ENCODE measurements at places on chromosomes 5 and 9. TPM values are rescaled to one million over a fixed set of nuclear protein-coding genes. Genes with fewer than 3 reads are reported as not detected.

DNA sequence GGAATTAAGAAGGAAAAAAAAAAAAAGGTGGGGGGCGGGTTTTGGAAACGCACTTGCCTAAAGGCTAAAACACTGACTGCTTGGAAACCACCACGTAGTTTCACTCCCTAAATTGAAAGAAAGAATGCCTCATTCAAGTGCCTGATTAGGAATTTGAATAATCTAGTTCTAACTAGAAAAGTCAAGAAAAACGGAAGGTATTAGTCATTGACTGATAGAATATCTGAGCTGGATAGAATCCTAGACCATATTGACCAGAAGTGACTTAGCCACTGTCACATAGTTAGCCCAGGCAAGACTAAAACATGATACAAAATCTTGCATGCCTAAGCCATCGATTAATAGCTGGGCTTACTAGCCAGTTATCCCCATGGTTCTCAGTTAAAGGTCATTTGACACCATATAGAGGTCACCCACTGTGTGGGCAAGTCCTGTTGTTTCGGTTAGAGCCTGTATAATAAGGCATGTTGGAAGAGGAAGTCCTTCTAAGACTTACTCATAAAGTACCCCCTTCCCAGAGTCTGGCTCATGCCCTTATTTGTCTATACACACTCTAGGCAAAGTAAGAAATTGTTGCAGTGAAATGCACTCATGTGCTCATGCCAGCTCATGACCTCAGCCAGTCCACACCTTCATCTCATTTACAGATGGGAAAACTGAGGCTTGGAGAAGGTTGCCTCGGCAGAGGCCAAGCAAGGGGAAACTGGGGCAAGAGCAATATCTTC lies 40.2 kb downstream of the SH3RF2 start:
- H3K27ac ChIP-seq = no peak overlapping the region
- no peaks in the 10 kb centered on the region for H3K4me1 ChIP-seq
- no peaks in the 10 kb centered on the region for H3K36me3 ChIP-seq

GRCh38 chr5:54573812-54574489 lies 56.4 kb downstream of the SNX18 start:
- no peak overlapping the region for H3K4me3 ChIP-seq
- no peaks in the 10 kb centered on the region for H3K4me1 ChIP-seq
- no peak overlapping the region for H3K27ac ChIP-seq
- no peaks in the 10 kb centered on the region for H3K36me3 ChIP-seq

DNA sequence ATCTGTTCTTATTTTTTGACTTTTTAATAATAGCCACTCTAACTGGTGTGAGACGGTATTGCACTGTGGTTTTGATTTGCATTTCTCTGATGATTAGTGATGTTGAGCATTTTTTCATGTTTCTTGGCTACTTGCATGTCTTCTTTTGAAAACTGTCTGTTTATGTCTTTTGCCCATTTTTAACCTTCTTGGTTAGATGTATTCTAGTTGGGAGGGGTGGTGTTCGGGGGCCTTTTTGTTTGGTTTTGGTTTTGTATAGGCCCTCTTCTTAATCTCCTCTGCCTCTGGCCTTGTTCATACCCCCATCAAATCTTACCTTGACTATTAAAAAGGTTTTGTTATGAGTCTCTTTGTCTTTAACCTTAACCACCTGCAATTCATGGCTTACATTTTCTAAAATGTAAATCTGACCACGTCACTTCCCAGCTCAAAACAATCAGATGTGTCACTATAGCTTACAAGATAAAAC lies 107.8 kb upstream of the NR4A3 start:
- H3K27ac ChIP-seq = no peak overlapping the region
- H3K27me3 ChIP-seq = no peaks in the 10 kb centered on the region
- H3K4me3 ChIP-seq = no peak overlapping the region
- DNase-seq = no peak

DNA sequence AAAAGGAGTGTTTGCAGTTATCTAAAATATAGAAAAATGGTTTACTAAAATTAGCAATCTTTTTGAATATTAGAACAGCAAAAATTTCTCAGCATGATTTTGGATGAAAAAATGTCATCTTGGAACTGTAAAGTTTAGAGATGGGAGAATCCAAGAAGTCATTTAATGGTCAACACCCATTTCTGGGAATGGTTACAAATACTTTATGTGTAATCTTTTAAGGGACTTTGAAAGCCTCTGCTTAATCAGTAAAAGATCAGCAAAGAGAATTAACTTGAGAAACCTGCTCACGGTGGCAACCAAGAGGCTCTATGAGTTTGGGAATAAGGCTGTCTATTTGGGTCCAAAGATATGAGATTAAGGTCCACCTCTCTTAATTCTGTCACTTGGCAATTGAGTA lies 13.0 kb downstream of the C1QTNF3 start:
- no peaks in the 10 kb centered on the region for H3K27me3 ChIP-seq
- DNase-seq = no peak
- no peaks in the 10 kb centered on the region for H3K36me3 ChIP-seq
- H3K27ac ChIP-seq = no peak overlapping the region
- no peak overlapping the region for H3K4me3 ChIP-seq
- no peaks in the 10 kb centered on the region for H3K4me1 ChIP-seq

- no peaks in the 10 kb centered on the region for H3K4me1 ChIP-seq
- peak; percentile 58 for DNase-seq
- H3K36me3 ChIP-seq = no peaks in the 10 kb centered on the region
- no peak overlapping the region for H3K27ac ChIP-seq
- H3K27me3 ChIP-seq = no peaks in the 10 kb centered on the region
- no peak overlapping the region for H3K4me3 ChIP-seq
Measured at GRCh38 chr9:10268531-10269485, 344.0 kb downstream of the PTPRD start.

GRCh38 chr9:99103054-99103895 lies 1.6 kb upstream of the TGFBR1 start:
- H3K27me3 ChIP-seq = no peaks in the 10 kb centered on the region
- peak overlapping the region; percentile 92 for H3K27ac ChIP-seq
- H3K36me3 ChIP-seq = no peaks in the 10 kb centered on the region
- DNase-seq = no peak
- H3K4me3 ChIP-seq = no peak overlapping the region

Gene CDKN2B
- total RNA-seq = 17.0 TPM

Gene SLC6A3
- total RNA-seq = 4.3 TPM

Gene IRX2
- 32.4 TPM for total RNA-seq
